ENCODE measurements at places on chromosomes 2 and 18. TPM values are rescaled to one million over a fixed set of nuclear protein-coding genes. Genes with fewer than 3 reads are reported as not detected.
A peak's percentile ranks its signal among the peaks of the same experiment; 100 is the strongest.

DNA sequence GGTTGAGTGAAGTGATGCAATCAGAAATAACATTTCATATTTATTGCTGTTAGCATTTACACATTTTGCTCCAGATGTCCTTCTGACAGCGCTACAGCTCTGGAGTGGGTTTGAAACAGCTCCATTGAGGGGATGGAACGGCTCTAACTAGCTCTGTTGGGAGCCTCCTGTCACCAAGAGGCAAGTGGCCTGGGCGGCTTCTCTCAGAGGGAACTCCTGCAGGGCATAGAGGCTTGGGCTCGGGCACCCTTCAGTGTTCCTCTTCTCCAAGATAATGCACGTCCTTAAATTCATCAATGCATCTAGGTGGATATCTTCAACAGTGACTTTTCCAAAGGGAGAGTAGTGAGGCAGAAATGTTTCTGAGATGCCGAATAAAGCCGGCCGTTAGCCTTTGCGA lies 122.5 kb downstream of the CNTNAP5 start:
- no peak overlapping the region for H3K4me3 ChIP-seq
- no peaks in the 10 kb centered on the region for H3K27me3 ChIP-seq
- H3K4me1 ChIP-seq, result no peaks in the 10 kb centered on the region
- no peaks in the 10 kb centered on the region for H3K36me3 ChIP-seq
- H3K27ac ChIP-seq, result no peak overlapping the region

GRCh38 chr2:146741260-146741659 lies 1103.6 kb upstream of the ACVR2A start:
- no peaks in the 10 kb centered on the region for H3K4me1 ChIP-seq
- no peak overlapping the region for H3K27ac ChIP-seq
- no peak overlapping the region for H3K4me3 ChIP-seq
- DNase-seq, result no peak
- H3K27me3 ChIP-seq, result no peaks in the 10 kb centered on the region
- H3K36me3 ChIP-seq, result no peaks in the 10 kb centered on the region

DNA sequence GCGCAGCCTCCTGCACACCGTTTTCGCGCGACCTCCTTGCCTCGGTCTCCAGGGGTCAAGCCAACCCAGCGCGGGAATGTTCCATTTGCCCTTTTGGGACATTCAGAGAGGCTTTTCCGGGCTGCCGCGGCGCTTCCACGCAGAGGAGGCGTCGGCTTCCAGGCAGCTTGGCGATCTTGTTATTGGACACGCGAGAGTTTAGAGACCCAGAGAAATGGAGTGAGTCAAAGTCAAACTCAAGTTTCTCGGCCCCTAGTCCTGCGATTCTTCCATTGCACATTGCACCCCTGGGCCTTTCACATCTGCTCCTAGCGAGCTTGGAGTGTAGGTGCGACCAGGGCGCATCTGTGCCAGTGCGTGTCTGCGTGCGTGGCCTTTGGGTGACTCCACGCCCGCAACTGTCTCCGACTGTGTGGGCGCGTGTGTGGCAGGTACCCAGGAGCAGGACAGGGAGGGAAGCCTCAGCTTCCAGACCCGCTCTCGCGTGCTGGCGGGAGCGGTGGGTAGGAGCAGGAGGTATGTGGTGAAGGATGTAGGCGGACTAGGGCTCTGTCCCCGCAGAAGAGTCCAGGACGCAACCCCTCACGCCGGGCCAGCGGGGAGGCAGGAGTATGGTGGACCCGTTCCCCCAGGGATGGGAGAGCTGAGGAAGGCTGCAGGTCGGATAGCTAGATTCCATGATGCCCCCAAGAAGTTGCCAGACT lies 13.5 kb downstream of the SIX3 start:
- no peak for DNase-seq
- H3K27me3 ChIP-seq, result peaks cover 43% of the 10 kb centered on the region
- H3K4me1 ChIP-seq, result peaks cover 43% of the 10 kb centered on the region
- peak overlapping the region; percentile 31 for H3K4me3 ChIP-seq
- H3K27ac ChIP-seq, result no peak overlapping the region
- no peaks in the 10 kb centered on the region for H3K36me3 ChIP-seq

DNA sequence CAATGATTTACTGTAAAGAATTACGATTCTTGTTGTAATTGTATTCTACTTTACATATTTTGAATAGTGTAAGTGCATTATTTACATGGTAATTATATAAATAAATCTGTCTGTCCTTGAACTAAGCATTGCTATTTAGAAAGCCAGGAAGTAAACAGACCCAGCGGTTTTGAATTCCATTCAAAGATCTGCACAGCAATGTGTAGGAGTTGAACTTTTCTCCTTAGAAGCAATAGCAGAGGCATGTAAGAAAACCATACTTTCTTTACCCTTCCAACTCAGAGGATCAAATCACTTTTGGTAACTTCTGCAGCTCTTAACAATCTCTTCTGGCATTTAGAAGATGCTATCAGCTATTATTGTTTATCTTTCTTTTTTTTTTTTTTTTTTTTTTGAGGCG lies 109.2 kb upstream of the VRK2 start:
- no peaks in the 10 kb centered on the region for H3K36me3 ChIP-seq
- no peaks in the 10 kb centered on the region for H3K4me1 ChIP-seq
- no peak for DNase-seq
- no peaks in the 10 kb centered on the region for H3K27me3 ChIP-seq
- no peak overlapping the region for H3K4me3 ChIP-seq
- no peak overlapping the region for H3K27ac ChIP-seq

DNA sequence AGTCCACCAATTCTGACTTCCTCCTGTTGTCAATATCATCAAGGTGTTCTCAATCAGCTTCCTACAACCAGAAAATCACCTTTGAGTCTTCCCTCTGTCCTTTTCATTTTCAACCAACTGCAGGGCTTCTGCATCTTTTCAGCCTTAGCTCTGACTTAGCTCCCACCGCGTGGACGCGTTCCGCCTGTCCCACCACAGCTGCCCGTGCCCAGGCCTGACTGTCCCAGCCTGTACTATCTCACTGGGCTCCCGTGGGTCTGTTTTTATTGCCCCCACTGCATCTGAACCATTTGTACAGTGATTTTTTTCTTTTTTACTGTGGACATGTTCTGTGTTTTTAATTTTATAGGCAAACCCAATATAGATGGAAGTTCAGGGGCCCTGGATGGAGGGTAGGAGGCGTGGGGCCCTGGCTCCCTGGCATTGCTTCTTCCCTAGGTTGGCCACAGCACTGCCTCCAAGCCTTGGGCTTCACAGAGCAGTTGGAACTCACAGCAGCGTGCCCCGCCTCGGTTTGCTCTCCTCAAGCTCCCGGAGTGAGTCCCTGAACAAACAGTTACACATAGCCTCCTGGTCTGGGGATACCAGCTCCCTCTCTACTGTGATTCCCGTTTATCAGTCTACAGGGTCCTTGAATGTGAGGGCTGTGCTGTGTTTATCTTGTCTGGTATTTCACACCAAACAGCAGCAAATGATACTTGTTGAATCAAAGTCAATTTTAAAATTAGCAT lies 280.6 kb upstream of the PXDN start:
- H3K4me3 ChIP-seq, result no peak overlapping the region
- peak; percentile 72 for DNase-seq
- H3K27ac ChIP-seq, result no peak overlapping the region
- H3K27me3 ChIP-seq, result no peaks in the 10 kb centered on the region

DNA sequence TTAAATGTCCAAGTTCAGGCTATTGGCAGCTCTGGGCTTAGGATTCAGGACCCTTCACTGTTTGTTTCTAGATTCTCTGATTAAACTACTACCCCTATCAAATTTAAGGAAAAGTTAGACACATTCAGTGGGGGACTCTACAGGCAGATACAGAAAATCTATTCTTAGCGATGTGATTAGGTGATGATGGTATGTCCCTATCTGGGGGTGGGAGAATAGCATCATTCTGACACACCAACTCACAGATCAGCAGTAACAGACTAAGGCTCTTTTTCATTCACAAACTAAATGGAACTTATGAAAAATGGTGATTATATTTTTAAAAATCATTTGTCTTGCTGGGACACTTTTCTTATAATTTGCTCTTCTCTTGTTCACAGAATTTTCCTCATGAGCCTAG lies 232.9 kb upstream of the CDH2 start:
- H3K4me1 ChIP-seq, result no peaks in the 10 kb centered on the region
- no peaks in the 10 kb centered on the region for H3K27me3 ChIP-seq
- H3K4me3 ChIP-seq, result no peak overlapping the region
- DNase-seq, result no peak

- no peak for DNase-seq
- H3K36me3 ChIP-seq, result no peaks in the 10 kb centered on the region
- H3K27me3 ChIP-seq, result no peaks in the 10 kb centered on the region
Measured at GRCh38 chr2:18991177-18992168, 366.9 kb downstream of the OSR1 start.

DNA sequence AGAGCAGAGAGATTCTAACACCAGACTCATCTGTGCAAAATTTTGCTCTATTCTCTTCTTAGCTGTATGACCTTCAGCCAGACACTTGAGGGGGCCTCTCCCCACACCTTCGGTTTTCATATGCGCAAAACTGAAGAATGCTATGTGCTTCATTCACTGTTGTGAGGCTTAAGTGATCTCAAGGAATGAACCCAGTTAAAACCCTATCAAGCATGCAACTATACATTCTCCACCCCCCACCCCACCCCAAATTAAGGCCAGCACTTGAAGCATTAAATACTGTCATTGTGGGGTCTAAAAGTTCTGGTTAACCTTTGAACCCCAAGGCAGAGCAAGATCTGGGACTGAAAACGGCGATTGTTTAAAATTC lies 10.0 kb downstream of the PCARE start:
- H3K27me3 ChIP-seq, result no peaks in the 10 kb centered on the region
- H3K4me1 ChIP-seq, result peaks cover 34% of the 10 kb centered on the region
- peak overlapping the region; percentile 34 for H3K27ac ChIP-seq
- no peaks in the 10 kb centered on the region for H3K36me3 ChIP-seq

DNA sequence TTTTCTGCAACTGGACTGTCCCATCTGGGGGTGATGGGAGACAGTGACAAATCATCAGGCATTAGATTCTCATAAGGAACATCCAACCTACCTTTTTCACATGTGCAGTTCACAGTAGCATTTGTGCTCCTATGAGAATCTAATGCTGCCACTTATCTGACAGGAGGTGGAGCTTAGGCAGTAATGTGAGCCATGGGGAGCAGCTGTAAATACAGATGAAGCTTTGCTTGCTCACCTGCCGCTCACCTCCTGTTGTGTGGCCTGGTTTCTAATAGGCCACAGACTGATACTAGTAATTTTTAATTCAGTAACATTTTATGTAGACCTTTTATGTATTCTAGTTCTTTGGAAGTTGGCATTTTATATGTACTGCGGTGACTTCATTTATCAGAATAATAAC lies 180.1 kb upstream of the SPOPL start:
- no peaks in the 10 kb centered on the region for H3K27me3 ChIP-seq
- no peaks in the 10 kb centered on the region for H3K4me1 ChIP-seq
- no peak overlapping the region for H3K27ac ChIP-seq
- no peaks in the 10 kb centered on the region for H3K36me3 ChIP-seq
- DNase-seq, result no peak

SMYD1 gene
- total RNA-seq, result 26.1 TPM

C1D gene
- total RNA-seq, result 41.1 TPM
